Thymus (tissue), 14 donors: ENCODE measurements at places on chromosomes 2 and 18. TPM values are rescaled to one million over a fixed set of nuclear protein-coding genes. Genes with fewer than 3 reads are reported as not detected.
A peak's percentile ranks its signal among the peaks of the same experiment; 100 is the strongest.

- no peaks in the 10 kb centered on the region for H3K27me3 ChIP-seq
- H3K4me3 ChIP-seq = no peak overlapping the region
- no peaks in the 10 kb centered on the region for H3K36me3 ChIP-seq
- no peak overlapping the region for H3K27ac ChIP-seq
- H3K4me1 ChIP-seq = no peaks in the 10 kb centered on the region
These were observed 100.5 kb downstream of the TACR1 start for GRCh38 chr2:75098856-75099255.

Gene IHH
- 0.05 TPM for total RNA-seq

DNA sequence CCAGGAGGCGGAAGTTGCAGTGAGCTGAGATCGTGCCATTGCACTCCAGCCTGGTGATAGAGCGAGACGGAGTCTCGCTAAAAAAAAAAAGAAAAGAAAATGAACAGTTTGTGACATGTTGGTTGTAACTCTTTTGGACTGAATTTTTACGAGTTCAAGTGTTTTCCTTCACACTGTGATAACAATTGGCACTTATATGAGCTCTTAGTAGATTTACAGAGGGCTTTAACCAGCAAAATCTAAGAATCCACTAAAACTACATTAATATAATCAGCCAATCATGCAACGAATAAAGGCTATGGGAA lies 2.1 kb upstream of the GEMIN6 start:
- H3K27ac ChIP-seq = no peak overlapping the region
- peaks cover 8% of the 10 kb centered on the region for H3K4me1 ChIP-seq
- peaks cover 4% of the 10 kb centered on the region for H3K27me3 ChIP-seq
- H3K36me3 ChIP-seq = peaks cover 3% of the 10 kb centered on the region
- H3K4me3 ChIP-seq = no peak overlapping the region

DNA sequence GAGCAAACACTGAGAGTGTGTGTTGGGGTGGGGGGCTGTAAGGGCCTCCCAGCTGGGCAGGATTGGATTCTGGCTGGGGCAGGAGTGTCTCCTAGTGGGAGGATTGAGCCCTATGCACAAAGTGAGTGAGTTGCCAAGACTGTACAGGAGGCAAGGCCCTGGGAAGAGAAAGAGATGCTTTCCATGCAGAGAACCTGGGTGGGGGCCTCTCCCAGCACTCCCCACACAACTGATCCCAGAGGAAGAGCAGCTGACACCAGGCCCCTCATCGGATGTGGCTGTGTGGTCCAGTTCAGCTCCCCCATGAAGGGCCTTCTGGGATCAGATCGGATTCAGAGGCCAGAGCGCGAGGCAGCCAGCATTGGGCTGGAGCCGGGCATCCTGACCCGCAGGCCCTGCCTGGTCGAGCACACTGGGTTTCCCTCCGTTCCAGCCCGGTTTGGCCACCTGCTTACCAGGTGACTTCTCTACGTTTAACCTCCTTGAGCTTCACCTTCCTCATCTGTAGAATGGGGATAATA lies 49.4 kb upstream of the FAHD2A start:
- H3K4me1 ChIP-seq = no peaks in the 10 kb centered on the region
- H3K36me3 ChIP-seq = no peaks in the 10 kb centered on the region
- DNase-seq = no peak
- peaks cover 29% of the 10 kb centered on the region for H3K27me3 ChIP-seq

- no peak overlapping the region for H3K4me3 ChIP-seq
- no peaks in the 10 kb centered on the region for H3K27me3 ChIP-seq
- H3K27ac ChIP-seq = no peak overlapping the region
- no peaks in the 10 kb centered on the region for H3K4me1 ChIP-seq
These were observed 226.9 kb upstream of the THSD7B start for GRCh38 chr2:136538489-136538888.

GRCh38 chr18:51279367-51279984 lies 82.0 kb upstream of the MEX3C start:
- H3K27ac ChIP-seq = no peak overlapping the region
- H3K4me1 ChIP-seq = no peaks in the 10 kb centered on the region

- no peak overlapping the region for H3K27ac ChIP-seq
- H3K4me1 ChIP-seq = peaks cover 6% of the 10 kb centered on the region
- no peak for DNase-seq
These were observed 21.6 kb downstream of the MC4R start for GRCh38 chr18:60350941-60351340.

Gene RBM43
- total RNA-seq = 4.7 TPM

Gene ZDBF2
- total RNA-seq = 7.9 TPM

DNA sequence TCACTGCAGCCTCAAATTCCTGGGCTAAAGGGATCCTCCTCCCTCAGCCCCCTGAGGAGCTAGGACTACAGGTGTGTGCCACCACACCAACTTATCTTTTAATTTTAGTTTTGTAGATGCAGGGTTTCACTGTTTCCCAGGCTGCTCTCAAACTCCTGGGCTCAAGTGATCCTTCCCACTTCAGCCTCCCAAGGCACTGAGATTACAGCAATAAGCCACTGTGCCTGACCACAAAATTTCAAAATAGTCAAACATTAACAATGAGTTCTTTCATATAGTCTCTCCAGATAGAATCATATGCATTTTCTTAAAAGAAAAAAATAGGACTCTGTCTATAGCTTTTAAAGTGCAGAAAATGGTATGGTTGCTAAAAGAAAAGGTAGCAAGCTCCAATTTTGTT lies 24.9 kb upstream of the PID1 start:
- no peaks in the 10 kb centered on the region for H3K27me3 ChIP-seq
- no peak overlapping the region for H3K4me3 ChIP-seq
- H3K27ac ChIP-seq = no peak overlapping the region
- no peaks in the 10 kb centered on the region for H3K4me1 ChIP-seq
- no peaks in the 10 kb centered on the region for H3K36me3 ChIP-seq

Gene B4GALT6
- 9.5 TPM for total RNA-seq

- peaks cover 93% of the 10 kb centered on the region for H3K4me1 ChIP-seq
- no peak overlapping the region for H3K4me3 ChIP-seq
- no peak for DNase-seq
- H3K36me3 ChIP-seq = peaks cover 3% of the 10 kb centered on the region
These were observed 18.7 kb upstream of the ACKR3 start for GRCh38 chr2:236550701-236551465.

DNA sequence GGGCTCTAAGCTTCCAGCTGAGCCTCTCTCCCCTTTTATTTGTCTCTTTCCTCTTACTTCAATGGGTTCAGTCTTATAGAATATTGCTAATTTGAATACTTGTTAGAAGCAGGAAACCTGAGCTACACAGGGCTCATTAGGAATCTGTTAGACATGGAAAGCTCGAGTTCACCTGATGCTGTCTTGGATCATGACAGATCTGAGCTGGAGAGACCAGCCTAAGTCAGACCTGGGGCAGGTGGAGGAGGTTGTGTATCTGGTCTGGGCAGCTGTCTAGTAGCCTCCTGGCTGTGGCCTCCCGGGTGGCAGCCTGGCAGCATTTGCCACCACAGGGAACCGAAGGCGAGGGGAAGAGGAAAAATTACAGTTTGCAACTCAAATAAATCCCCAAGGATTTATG lies 185.9 kb downstream of the ICOS start:
- no peaks in the 10 kb centered on the region for H3K27me3 ChIP-seq
- no peak overlapping the region for H3K4me3 ChIP-seq
- H3K4me1 ChIP-seq = no peaks in the 10 kb centered on the region
- DNase-seq = no peak

- DNase-seq = no peak
- H3K4me3 ChIP-seq = no peak overlapping the region
- no peaks in the 10 kb centered on the region for H3K27me3 ChIP-seq
- peak overlapping the region; percentile 65 for H3K27ac ChIP-seq
These were observed 32.6 kb downstream of the BCL2 start for GRCh38 chr18:63286926-63287325.

- no peak for DNase-seq
- H3K27me3 ChIP-seq = peaks cover 2% of the 10 kb centered on the region
- no peak overlapping the region for H3K4me3 ChIP-seq
- H3K36me3 ChIP-seq = no peaks in the 10 kb centered on the region
- H3K27ac ChIP-seq = no peak overlapping the region
- H3K4me1 ChIP-seq = peaks cover 47% of the 10 kb centered on the region
These were observed 19.0 kb downstream of the BIN1 start for GRCh38 chr2:127087791-127088495.

GRCh38 chr2:208939852-208940251 lies 484.0 kb upstream of the MAP2 start:
- no peaks in the 10 kb centered on the region for H3K36me3 ChIP-seq
- no peak overlapping the region for H3K4me3 ChIP-seq
- DNase-seq = no peak
- H3K27me3 ChIP-seq = no peaks in the 10 kb centered on the region

GRCh38 chr18:76499637-76500340 lies 4.7 kb upstream of the ZNF516 start:
- DNase-seq = no peak
- peaks cover 22% of the 10 kb centered on the region for H3K27me3 ChIP-seq
- peaks cover 2% of the 10 kb centered on the region for H3K4me1 ChIP-seq

GRCh38 chr2:143345887-143346787 lies 216.9 kb downstream of the ARHGAP15 start:
- no peaks in the 10 kb centered on the region for H3K4me1 ChIP-seq
- no peak overlapping the region for H3K27ac ChIP-seq
- no peak overlapping the region for H3K4me3 ChIP-seq
- no peaks in the 10 kb centered on the region for H3K36me3 ChIP-seq

GRCh38 chr2:61816480-61817355 lies 37.1 kb downstream of the FAM161A start:
- H3K4me3 ChIP-seq = no peak overlapping the region
- H3K27ac ChIP-seq = peak overlapping the region; percentile 47
- no peaks in the 10 kb centered on the region for H3K4me1 ChIP-seq
- no peaks in the 10 kb centered on the region for H3K36me3 ChIP-seq
- H3K27me3 ChIP-seq = no peaks in the 10 kb centered on the region

Gene CYP27A1
- total RNA-seq = 21.9 TPM

DNA sequence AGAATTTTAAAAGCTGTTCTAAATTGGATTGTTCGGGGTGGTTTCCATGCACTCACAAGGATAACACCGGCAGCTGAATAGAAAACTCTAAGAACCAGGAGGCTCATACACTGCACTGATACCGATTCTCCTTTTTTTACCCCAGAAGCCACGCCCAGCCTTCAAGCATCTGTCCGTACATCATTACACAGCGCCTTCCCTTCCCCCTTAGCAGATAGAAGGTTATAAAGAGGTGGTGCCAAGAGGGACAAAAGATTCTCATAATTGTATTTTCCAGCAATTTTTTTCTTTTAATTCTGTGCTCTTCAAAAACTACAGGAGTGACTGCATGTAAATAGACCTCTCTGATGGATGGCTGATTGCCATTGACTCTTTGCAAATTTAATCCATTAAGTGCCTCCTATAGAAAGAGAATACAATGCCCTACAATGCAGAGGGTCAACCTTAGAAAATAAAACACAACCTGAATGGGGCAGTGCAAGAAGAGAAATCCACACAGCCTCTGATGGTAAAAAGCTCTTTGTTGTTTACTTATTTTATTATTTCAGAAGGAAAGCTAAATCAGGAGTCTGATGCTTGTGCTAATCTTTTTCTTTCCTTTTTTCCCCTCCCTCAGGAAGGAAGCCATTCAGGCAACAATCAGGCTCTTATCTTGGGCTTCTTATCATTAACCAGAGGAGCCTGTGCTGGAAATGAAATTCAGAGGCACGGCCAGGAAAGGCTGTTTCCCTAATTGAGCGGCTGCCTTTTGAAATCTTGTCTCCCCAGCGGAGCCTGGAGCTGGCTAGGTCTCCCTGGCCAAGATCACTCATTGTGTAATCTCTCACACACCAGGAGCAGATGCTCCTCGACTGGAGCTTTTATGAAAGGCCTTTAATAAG lies 198.9 kb upstream of the NABP1 start:
- H3K27ac ChIP-seq = no peak overlapping the region
- no peak for DNase-seq
- H3K27me3 ChIP-seq = no peaks in the 10 kb centered on the region
- no peaks in the 10 kb centered on the region for H3K36me3 ChIP-seq

Gene DPYSL5
- total RNA-seq = 0.09 TPM

Gene COL4A3
- 0.94 TPM for total RNA-seq

Gene WDR54
- total RNA-seq = 35.6 TPM

GRCh38 chr2:125730921-125731320 lies 925.0 kb upstream of the GYPC start:
- H3K4me3 ChIP-seq = no peak overlapping the region
- DNase-seq = no peak
- no peaks in the 10 kb centered on the region for H3K27me3 ChIP-seq
- H3K4me1 ChIP-seq = no peaks in the 10 kb centered on the region
- no peak overlapping the region for H3K27ac ChIP-seq
- H3K36me3 ChIP-seq = no peaks in the 10 kb centered on the region

DNA sequence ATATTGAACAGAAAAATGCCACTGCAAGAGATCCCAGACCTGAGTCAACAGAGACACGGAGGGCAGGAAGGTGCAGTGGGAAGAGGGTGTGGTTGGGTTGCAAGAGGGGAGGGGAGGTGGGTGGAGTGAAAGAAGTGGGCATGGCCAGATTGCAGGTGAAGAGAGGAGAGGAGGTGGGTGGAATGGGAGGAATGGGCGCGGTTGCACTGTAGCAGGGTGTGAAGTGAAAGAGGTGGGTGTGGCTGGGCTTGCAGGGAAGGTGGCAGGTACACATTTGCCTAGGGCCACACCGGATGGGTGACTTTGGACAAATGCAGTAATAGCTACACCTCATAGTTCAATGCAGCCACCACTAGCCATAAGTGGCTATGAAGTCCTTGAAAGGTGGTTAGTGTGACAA lies 71.1 kb downstream of the DOCK10 start:
- H3K27me3 ChIP-seq = no peaks in the 10 kb centered on the region
- no peak overlapping the region for H3K4me3 ChIP-seq
- H3K27ac ChIP-seq = no peak overlapping the region

Gene KYNU
- 6.6 TPM for total RNA-seq

Gene SH3YL1
- 25.8 TPM for total RNA-seq

DNA sequence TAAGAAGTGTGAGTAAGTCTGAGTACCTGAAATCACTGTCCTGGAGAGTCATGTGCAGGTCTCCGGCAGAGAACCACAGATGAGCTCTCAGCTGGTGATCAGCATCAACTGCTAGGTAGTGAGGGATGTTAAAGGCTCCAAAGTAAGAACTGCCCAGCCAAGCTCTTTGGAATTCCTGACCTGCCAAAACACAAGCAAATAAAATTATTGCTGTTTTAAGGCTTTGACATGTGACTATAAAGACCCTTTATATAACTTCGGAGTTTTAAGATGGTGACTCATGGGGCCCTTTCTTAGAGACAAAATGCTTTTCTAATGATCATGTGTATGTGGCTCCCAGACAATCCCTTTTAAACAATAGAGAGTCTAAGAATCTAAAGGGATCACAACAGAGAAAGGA lies 855.7 kb downstream of the TRIB2 start:
- no peak overlapping the region for H3K27ac ChIP-seq
- H3K36me3 ChIP-seq = no peaks in the 10 kb centered on the region
- no peaks in the 10 kb centered on the region for H3K27me3 ChIP-seq
- DNase-seq = no peak
- no peak overlapping the region for H3K4me3 ChIP-seq
